GM23248 (cell line): ENCODE measurements at places on chromosomes 11 and 22. TPM values are rescaled to one million over a fixed set of nuclear protein-coding genes. Genes with fewer than 3 reads are reported as not detected.

ZNF215 gene
- total RNA-seq = 3.5 and 4.9 TPM in 2 replicates

TUBGCP6 gene
- 32.0 and 33.8 TPM in 2 replicates for total RNA-seq

- peak; percentile 93 for DNase-seq
These were observed 33.1 kb upstream of the SLC35C1 start for GRCh38 chr11:45771566-45772448.

GRCh38 chr11:12289667-12290476 is 87.5 kb upstream of the PARVA start:
- DNase-seq = no peak

DNA sequence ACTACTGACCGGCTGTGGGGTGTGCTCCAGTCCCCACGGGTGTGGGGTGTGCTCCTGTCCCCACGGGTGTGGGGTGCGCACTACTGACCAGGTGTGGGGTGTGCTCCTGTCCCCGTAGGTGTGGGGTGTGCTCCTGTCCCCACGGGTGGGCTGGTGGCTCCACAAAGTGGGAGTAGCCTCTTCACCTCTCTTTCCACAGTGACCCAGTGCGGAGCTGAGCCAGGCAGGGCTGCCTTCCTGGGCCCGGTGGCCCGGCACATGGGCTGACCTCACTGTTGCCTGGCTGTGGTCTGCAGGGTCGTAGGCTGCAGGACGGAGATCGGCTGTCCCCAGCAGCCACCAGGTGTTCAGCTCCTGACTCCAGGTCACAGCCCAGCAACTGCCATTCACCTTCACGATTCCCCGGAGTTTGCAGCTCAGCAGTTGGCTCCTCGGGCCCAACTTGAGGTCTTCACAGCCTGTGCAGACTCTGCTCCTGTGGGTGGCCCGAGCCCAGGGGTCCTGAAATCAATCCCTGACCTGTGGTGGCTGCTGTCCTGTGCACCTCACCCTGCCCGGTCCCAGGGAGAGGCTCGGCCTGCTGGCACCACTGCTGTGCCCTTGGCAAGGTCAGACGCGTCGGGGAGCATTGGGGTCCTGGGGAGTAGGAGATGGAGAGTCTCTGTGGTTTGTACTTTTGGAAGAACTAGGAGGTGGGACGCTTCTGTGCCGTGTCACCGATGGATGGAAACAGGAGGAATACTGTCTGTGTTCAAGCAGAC is 414.3 kb downstream of the TBC1D22A start:
- DNase-seq = no peak

OR10S1 gene
- total RNA-seq = not detected in 2 replicates

DNA sequence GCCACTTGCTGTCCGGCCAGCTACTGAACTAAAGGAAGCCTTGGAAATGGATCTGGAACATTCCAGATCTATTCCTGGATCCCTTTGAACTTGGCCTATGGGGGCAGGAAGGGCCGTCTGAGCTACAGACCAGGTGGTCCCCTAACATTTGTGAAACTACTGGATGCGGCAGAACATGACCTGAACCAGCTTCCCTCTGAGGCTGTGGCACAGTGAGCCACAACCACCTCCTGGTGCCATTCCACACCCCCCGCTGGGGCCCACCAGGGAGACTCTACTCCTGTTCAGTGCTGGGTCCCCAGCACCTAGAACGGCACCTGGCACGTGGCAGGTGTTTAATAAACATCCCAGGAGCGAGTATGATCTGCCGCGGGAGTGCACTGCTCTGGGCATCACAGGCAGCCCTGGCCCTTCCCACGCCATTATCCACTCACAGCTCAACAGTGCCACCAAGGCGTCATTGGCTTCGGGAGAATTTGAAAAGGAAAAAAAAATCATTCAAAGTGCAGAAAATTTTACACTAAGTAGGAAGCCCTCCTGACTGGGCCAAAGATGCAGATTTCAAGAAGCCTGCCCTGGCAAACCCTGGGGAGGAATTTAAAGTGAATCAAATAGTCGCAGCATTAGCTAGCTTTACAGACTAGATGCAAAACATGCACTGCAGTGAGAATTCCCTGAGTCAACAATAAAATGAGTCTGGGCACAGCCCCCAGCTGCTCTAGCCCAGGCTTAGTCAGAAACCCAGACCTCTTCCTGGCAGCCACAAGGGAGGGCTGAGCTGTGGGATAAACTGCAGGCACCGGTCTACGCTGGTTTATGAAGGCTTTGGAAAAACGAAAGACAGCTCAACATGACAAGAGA is 14.3 kb upstream of the EFCAB6 start:
- peak; percentile 89 for DNase-seq

GRCh38 chr11:72433455-72434036 is 785 bp downstream of the CLPB start:
- DNase-seq = no peak

- DNase-seq = peak; percentile 90
These were observed 128.7 kb upstream of the TOP3B start for GRCh38 chr22:22111267-22111751.

- peak; percentile 44 for DNase-seq
These were observed 1.0 kb downstream of the NUP98 start for GRCh38 chr11:3796346-3796745.

DNA sequence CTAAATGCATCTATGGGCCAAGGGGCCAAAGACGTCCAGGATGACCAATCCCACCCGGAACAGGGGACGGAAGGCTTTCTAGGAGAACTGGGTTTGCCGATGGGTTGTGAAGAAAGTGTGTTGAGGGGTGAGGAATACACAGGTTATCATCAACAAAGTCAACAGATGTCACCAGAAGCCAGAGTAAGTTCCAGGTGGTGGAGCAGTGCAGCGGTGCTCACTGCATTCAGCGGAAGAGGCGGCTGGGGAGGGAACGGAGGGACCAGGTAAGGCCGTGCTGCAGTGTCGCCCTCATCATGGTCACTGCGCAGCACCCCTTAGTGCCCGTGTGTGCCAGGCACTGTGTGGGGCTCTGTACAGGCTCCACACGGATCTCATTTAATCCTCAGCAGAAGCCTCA is 176.0 kb downstream of the EFCAB6 start:
- no peak for DNase-seq

KBTBD4 gene
- total RNA-seq = 26.6 and 35.5 TPM in 2 replicates

DNA sequence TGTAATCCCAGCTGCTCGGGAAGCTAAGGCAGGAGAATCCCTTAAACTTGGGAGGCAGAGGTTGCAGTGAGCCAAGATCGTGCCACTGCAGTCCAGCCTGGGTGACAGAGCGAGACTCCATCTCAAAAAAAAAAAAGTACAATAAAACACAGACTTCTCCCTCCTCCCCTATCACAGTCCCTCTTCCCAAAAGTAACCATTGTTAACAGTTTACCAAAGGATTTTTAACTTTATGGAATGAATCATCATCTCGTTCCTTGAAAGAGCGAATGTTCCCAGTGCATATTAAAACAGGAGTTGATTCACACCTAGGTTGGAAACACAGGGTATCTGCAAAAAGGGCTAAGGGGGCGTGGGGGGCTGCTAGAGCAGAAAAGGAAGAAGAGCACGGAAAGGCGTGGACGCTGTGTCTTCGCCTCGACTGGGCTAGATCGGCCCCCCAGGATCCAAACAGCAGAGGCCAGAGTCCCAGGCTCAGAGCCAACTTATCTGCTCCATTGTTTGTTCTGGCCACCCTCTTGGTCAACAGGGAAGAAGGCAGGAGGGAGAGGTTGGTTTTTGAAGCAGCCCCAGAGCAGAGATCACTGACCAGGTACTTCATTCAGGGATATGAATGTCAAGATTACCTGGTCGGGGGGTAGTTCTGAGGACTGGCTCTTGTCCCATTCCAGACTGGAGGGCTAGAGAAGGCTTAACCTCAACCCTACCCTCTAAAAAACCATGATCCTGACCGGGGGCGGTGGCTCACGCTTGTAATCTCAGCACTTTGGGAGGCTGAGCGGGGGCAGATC is 2.1 kb upstream of the AHNAK start:
- no peak for DNase-seq

DNA sequence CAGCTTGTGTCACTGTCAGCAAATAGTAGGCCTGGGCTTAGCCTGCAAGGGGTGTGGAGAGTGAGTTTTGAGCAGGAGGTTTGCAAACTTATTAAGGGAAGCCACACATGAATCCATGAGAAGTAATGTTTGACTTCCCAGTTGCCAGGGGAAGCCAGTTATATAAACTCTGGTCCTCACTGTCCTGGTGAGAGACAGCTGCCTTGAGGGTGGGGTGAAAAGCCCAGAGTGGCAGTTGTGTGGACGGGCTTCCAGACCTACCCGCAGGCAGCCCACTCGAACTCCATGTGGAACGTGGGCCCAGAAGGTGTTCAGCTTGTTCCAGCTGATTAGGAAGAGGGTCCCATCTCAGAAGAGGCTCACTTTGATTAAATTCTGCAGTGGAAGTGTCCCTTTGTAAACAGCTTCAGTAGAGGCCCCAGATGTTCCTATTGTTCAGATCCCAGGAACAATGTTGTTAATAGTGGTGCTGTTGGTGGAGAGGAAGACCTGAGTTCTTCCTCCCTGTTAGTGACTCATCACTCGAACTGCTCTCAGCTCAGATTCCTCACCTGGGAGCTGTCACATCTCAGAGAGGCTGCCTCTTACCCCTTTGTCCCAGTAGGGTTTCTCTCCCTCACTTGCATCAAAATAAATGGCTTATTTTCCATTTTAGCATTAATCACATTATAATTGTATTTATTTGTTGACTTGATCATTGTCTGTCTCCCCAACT is 63.4 kb downstream of the GRAMD1B start:
- DNase-seq = no peak

OR52I1 gene
- total RNA-seq = not detected in 2 replicates

DNA sequence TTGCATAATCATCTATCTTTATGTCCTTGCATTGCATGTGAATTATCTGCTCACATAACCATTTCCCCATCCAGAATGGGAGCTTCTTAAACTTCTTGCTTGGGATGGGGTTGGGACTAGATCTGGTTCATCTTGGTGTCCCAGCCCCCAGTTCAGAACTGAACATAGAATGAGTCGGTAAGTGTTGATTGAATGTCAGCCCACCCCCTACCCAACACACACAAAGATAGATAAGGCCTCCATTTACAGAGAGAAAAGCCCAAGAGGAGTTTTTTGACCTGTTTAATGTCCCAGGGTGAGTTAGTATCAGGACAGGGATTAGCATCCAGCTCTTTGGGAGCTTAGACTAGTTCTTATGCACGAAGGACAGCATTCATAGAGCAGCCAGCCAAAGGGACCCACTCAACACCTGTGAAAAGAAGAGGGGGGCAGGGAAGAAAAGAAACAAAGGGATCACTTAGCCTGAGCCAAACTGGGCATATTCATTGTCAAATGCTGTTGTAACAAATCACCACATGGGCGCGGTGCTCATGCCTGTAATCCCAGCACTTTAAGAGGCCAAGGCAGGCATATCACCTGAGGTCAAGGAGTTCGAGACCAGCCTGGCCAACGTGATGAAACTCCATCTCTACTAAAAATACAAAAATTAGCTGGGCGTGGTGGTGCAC is 57.4 kb downstream of the CHRDL2 start:
- no peak for DNase-seq

TUB gene
- 12.3 and 12.9 TPM in 2 replicates for total RNA-seq

DNA sequence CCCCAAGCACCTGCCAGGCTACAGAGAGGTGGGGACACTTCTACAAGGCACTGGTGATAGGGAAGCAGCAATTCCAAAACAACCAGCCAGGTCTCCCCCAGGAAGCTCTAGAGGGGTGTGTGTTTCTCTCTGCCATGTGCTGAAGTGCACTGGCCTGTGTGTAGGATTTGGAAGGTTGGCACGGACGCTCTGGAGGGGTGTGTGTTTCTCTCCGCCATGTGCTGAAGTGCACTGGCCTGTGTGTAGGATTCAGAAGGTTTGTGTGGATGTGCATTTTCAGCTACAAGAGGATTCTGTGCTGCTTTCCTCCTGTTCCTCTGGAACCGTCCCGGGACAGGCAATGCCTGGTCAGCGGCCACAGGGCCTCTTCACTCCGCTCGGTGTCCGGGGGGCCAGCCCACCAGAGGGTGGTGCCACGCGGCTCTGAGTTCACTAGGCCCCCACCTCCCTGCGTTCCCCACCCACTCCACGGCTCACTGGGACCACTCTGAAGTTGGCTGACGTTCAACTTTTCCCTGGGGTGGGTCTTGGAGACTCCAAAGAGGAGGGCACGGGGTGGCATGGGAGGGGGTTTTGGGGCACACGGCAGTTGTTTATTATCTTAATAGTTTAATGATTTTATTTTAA is 552.8 kb downstream of the BRD1 start:
- no peak for DNase-seq

GRCh38 chr22:20024225-20024624 is 3.3 kb downstream of the TANGO2 start:
- DNase-seq = no peak

DNA sequence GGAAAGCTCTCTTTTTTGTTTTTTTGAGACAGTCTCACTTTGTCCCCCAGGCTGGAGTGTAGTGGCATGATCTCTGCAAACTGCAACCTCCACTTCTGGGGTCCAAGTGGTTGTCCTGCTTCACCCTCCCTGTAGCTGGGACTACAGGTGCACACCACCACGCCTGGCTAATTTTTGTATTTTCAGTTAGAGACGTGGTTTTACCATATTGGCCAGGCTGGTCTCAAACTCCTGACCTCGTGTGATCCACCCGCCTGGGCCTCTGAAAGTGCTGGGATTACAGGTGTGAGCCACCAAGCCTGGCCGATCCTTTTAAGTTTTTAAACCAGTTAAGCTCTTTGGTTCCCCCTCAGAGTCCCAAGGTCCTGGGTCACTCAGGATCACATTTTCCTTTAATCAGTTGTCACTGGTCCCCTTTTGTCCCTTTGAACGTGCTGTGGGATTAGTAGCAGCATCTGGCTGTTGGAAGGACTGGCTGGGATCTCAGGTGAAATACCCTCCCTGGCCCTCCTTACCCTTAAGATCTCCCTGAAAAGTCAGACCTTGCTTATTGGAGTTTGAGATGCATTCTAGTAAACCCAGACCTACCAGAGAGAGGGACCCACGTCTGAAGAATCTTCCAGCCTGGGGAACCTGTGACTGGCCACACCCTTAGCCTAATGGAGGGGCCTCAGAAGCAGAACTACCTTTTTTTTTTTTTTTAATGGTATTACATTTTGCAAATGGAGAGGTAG is 8.1 kb downstream of the MALAT1 start:
- DNase-seq = peak; percentile 85

DNA sequence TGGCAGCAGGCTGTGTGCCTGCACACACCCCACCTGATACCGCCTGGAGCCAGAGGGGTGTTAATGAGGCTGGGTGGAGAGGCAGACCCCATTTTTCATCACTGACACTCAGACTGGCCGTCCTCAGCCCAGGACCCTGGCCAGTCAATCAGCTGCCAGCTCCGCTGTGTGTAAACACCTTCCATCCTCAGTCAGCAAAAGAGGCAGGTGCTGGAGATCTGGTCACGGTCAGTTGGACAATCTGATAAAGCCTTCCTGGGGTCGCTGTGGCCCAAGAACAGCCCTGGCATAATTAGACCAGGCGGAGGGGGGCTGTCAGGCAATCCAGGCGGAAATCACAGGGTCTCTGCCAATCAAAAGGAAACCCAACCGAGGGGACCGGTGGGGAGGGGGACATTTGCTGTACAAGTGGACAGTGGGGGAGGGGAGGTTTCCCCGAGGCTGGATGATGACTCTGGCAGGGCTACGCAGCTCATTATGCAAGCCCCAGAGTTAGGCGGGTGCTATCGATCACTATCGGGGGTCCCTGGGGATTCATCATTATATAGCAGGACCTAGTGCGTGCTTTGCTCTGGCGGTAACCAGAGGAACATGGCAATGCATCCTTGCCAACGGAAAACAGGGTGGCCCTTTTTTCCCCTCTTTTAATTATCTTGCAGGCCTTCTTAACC is 72.9 kb downstream of the ABTB2 start:
- DNase-seq = no peak

NAA40 gene
- total RNA-seq = 11.7 and 27.9 TPM in 2 replicates

APOBEC3H gene
- not detected in 2 replicates for total RNA-seq
